ENCODE measurements at places on chromosomes 5 and 9.

DNA sequence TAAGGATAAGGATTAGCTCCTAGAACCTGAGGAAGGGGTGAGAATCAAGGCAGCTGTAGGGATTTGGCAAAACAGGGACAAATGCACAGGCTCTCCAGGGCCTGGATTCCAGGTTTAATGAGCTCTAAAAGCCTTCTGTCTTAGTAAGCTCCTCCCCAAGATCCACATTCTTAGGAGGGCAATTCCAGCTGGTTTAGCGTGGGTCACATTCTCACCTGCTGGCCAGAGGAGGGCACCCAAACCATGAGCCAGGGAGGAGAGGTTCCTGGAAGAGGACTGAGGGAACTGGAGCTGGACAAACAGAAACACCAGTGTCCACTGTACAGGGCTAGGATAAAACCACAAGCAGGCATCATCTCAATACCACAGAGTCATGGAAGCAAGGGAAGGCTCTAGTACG lies 480.0 kb downstream of the CCDC171 start:
- DNase-seq: no peak

GRCh38 chr9:109977521-109977920 lies 197.5 kb downstream of the PALM2AKAP2 start:
- no peak for DNase-seq

GRCh38 chr9:133048595-133048994 lies 13.2 kb upstream of the CEL start:
- DNase-seq: no peak

DNA sequence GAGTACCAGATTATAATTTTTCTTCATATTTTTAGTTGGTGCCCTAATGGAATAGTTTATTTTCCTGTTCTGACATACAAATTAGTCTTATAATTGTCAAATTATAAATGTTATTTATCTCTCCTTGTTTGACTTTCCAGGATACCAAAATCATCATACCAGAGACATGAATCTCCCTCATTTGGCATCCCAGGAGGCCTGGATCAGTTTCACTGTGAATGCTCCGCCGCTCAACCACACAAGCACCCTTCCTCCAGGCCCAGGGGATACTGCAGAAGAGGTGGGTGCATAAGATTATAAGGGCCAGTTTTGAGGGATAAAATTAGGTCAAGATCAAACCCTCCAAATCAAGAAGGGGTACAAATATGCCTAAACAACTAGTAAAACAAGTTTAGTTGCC lies 1229.3 kb downstream of the CDH12 start:
- no peak for DNase-seq

- no peak for DNase-seq
Measured at GRCh38 chr5:39606591-39606990, 181.8 kb upstream of the DAB2 start.

GRCh38 chr9:136241542-136241941 lies 4.1 kb downstream of the QSOX2 start:
- no peak for DNase-seq

DNA sequence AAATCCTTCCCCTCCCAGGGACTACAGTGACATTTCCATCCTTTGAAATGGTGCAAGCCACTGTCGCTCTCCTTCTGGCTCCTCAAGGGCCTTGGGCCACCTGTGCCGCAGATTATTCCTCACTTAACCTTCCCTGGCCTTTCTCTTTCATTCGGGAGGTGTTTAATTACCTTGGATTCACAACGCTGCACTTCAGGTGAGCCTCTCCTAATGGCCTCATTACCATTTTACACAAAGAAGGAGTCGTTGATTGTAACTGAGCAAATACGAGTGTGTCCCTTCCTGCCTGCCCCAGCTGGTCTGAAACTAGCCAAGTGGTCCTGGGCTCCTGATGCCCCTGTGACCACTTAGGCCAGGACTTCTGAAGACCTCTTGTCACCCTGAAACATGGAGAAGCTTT lies 205.0 kb downstream of the CRB2 start:
- DNase-seq: no peak

DNA sequence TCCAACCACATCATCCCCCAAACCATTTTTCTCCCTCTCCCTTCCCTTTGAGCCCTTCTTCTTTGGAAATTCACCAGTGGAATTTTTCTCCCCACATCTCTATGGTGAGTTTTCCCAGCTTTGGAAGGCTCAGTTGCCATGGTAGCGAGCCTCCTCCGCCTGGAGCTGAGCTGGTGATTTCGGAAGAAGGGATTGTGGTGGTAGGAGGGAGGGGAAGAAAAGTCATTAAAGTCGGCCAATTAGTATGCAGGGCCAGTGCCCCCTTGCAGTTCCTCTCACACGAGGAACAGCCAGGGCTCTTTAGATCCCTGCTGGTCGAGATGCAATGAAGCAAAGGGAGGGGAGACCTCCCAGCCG lies 322.0 kb downstream of the NTRK2 start:
- no peak for DNase-seq

Measured in femur (tissue), 1 donor.